ENCODE measurements at places on chromosomes 5 and 9. TPM values are rescaled to one million over a fixed set of nuclear protein-coding genes. Genes with fewer than 3 reads are reported as not detected.
A peak's percentile ranks its signal among the peaks of the same experiment; 100 is the strongest.

DNA sequence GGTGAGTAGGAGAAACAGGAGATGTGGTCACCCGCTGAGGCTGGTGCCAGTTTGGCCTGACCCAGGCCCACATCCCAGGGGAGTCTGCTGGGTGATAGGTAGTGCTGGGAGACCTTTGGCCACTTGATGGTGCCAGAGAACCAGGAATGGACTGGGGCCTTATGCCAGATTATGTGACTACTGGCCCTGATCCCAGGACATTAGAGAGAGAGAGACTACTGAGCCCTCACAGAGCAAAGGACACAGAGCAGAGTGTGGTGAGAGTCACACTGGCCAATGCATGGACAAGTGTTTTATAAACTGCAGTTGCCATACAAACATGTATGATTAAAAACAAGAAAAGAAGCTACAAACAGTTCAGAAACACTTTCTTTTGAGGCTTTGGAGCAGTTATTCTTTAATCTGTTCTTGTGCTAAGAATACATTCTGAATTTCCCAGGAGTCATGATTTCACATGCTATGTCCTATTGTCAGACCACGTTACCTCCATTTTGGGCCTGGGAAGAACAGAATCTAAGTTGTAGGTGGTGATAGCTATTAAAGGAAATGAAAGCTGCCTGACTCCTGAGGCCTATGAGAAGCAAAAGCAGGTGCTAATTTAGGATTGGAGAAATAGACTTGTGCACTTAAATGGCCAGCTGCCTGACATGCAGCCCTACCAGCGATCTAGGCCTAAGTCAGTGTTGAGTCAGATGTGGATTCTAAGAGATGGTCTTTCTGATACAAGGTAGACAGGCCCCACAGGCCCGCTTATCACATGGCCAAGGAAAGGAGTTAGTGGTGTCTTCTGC, 32.6 kb upstream of the TMOD1 start:
- peak; percentile 81 for DNase-seq

DNA sequence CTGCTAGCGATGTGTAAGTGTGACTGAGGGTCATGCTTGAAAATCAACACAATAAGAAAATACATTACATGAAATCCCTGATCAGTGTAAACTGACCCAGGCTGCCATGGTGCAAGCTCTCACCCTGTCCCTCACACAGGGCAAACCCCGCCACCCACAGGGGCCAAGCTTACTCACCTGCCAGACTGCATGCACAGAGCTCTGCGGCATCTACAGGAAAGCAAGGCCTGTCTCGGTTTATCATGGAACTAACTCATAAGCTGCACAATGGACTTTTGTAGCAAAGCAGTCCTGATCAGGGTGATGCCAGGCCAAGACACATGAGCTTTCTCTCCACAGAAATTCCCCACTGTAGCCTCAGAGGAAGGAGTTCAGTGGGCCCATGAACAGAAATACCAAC, 9.7 kb downstream of the IPPK start:
- DNase-seq, result peak; percentile 32

Gene PCA3
- total RNA-seq, result 0.36 TPM

- no peak for DNase-seq
These were observed 185.8 kb upstream of the NREP start for GRCh38 chr5:111942661-111943401.

DNA sequence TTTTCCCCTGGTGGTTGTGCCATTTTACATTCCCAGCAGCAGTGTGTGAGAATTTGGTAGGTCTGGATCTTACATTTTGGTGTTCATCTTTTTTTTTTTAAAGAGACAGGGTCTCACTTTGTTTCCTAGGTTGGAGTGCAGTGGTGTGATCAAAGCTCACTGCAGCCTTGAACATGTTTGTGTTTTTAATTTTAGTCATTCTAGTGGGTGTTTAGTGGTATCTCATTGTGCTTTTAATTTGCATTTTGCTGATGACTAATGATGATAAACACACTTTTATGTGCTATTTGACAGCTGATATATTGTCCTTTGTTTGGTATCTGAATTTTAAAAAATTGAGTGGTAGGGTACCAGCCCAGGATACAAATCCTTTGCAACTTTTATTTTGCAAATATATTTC, 53.4 kb upstream of the POMT1 start:
- no peak for DNase-seq

Gene PLK2
- 220 TPM for total RNA-seq

Gene CEMIP2
- total RNA-seq, result 66.2 TPM

Gene CATSPER3
- total RNA-seq, result 0.36 TPM

DNA sequence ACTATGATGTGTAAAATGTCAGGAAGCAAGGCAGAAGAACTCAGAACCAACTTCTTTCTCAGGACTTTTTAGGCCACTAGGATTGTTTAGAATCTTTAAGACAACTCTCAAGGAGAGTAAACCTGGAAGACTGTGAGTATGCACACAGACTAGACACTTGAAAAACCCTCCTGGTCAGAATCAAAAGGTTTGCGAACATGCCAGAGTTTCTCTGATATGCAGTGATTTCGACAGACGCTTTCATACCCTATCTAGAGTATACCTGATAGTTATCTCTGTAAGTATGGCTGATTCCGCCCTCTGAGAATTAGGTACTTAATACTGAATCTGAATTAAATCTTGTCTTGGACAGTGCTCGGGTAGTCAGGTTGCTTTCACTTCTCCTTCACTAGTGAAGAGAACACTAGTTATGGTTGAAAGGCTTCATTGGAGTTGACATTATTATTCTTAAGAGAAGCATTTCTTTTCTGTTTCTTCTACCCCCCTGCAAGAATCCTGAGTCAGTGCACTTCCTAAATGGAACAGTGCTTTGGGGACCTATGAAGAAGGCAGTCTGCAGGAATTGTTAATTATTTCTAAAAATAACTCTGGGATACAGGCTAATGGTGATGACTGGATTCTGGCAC, 158.1 kb downstream of the HACD4 start:
- DNase-seq, result no peak

Gene GABRA1
- not detected for total RNA-seq

- no peak for DNase-seq
These were observed 251.8 kb downstream of the EFNA5 start for GRCh38 chr5:107418902-107419301.

- peak; percentile 74 for DNase-seq
These were observed 63.8 kb upstream of the ZNF462 start for GRCh38 chr9:106799152-106799551.

DNA sequence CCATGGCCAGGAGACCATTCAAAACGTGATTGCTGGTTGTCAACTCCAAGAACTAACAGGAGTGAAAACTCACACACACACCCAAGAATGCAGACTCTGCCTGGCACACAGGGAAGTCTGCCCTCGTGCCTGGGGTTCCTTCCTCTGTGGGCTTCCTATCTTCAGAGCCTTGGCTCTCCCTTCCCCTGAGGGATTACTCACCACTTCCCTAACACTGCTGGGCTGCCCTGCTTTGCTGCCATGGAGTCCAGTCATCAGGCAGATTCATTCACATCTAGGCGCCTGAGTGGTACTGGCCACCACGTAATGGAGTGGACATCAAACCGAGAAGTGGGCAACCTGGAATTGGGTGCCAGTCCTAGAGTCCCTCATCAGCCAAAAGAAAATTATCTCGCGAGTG, 76.4 kb upstream of the PRSS3 start:
- peak; percentile 86 for DNase-seq

DNA sequence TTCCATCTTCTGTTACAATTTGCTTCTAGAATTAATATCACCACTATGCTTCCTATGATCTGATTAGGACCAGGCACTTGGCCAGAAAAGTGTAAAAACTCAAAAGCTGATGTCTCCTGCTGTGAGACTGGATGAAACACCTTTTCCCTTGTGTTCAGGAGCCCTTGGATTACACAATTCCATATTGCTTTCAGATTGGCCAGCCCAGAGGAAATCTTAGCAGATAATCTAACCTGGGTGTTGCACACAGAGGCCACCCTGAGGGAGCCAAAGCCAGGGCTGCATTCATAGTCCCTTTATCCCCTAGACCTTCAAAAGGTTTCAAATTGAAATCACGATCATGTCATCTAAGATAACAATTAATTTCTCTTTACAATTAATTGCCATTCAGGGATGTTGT, 94.1 kb upstream of the SELENOP start:
- no peak for DNase-seq

Gene PHF24
- not detected for total RNA-seq

- no peak for DNase-seq
These were observed 585.3 kb upstream of the CCNG1 start for GRCh38 chr5:162852134-162852533.

DNA sequence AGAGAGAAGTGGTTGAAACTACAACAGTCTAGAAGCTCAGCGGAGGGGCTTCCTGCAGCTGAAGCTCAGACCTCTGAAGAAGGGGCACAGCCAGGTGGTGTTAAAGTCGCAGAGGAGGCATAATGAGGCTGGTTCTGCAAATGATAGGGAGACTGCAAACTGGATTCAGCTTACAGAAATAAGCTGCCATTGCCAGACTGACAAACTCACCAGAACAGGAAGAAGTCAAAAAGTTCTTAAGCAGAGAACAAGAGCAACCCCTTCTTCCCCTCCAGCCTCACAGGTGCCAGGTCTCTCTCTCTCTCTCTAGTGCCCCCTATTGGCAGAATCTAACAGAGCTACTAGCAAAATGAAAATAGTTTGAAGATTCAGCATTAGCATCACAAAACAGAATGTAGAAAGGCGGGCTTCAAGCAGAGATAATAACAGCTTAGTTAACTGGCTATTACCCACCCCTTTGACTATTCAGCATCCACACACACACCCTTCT, 76.7 kb downstream of the GRAMD2B start:
- no peak for DNase-seq

GRCh38 chr9:102445906-102446305, 549.2 kb upstream of the CYLC2 start:
- no peak for DNase-seq

- DNase-seq, result no peak
These were observed 52.5 kb downstream of the ANKDD1B start for GRCh38 chr5:75663579-75664284.

Gene ANKRD20A1
- not detected for total RNA-seq

DNA sequence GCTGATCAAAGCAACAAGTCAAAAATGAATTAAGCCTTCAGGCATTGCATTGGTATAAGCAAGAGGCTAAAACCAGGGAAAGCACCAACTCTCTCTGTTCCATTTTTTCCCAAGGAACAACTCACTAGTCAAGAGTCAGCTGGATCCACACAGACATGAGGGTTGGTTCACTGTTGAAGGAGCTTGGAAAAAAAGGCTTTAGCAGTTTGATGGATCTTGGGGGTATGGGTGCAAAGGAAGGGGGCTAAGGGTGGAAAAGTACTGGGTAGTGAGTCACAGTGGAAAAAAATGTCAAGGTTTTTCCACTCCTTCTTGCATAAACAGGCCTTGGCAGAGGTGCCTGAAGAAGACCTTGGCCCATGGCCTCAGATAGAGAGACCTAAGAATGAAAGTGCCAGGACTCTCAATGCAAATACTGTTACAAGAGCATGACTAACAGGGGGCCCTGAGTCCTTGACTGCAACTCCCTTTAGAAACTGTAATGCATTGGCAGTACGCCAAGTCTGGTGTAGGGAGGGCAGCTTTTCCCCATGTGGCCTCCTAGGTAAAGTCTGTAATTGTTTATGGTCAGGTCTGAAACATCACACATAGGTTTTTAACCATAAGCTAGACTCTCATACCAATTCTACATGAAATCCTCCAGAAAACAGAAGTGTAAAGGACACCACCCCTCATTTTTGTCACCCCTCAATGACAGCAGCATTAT, 23.7 kb downstream of the ACTL7A start:
- DNase-seq, result no peak

Gene PDGFRB
- total RNA-seq, result 567 TPM

- peak; percentile 73 for DNase-seq
These were observed 41.9 kb upstream of the SAP30L start for GRCh38 chr5:154403776-154404387.

DNA sequence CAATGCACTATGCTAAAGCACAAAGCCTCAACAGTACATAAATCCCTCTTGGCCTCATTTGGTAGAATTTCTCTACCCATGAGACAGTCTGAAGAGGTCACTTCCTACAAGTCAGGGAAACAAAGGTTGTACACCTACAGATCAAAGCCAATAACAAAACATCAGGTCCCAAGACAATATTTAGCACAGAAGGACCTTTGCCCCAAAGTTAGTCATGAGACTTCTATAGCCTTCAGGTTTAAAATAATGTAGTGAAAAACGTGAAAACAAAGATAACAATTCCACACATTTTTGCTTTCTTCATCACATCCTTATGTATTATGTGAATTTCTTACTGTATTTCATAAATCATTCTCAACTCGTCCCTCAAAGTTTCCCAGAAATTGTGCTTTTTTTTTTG, 15.8 kb downstream of the AFF4 start:
- peak; percentile 72 for DNase-seq

GRCh38 chr9:137435980-137436760, 5.0 kb downstream of the ENTPD8 start:
- peak; percentile 100 for DNase-seq

Gene CSF1R
- total RNA-seq, result 0.88 TPM

Data from osteoblast (primary cell).